Activated CD8-positive, alpha-beta T cell treated with anti-CD3 and anti-CD28 coated beads for 36 hours (primary cell): ENCODE measurements at places on chromosomes 11 and 22. TPM values are rescaled to one million over a fixed set of nuclear protein-coding genes. Genes with fewer than 3 reads are reported as not detected.

The STK33 gene
- total RNA-seq, result 3.6 TPM

The NPAT gene
- total RNA-seq, result 37.1 TPM

The GPR83 gene
- 0.07 TPM for total RNA-seq

The THRSP gene
- not detected for total RNA-seq

The VSIG2 gene
- total RNA-seq, result not detected

The OR9G4 gene
- not detected for total RNA-seq

The CHRM1 gene
- not detected for total RNA-seq

The FOXR1 gene
- total RNA-seq, result not detected

The CSNK2A3 gene
- total RNA-seq, result 4.2 TPM

The MGAT3 gene
- total RNA-seq, result 1.9 TPM

The LDLRAD3 gene
- total RNA-seq, result 0.59 TPM

The ASPHD2 gene
- total RNA-seq, result 14.0 TPM

The ZP1 gene
- total RNA-seq, result not detected

The TMEM45B gene
- 0.47 TPM for total RNA-seq

The RBMXL2 gene
- not detected for total RNA-seq

The FGF3 gene
- total RNA-seq, result not detected

The XPNPEP3 gene
- 25.5 TPM for total RNA-seq

The DDIAS gene
- total RNA-seq, result 22.3 TPM

The CELSR1 gene
- 0.25 TPM for total RNA-seq

The STARD10 gene
- total RNA-seq, result 8.6 TPM

The MAPK8IP1 gene
- 1.4 TPM for total RNA-seq

The RHBDD3 gene
- 24.5 TPM for total RNA-seq

The BRSK2 gene
- 2.0 TPM for total RNA-seq

The NCR3LG1 gene
- total RNA-seq, result 3.4 TPM

The OR8B8 gene
- total RNA-seq, result not detected

The RAG1 gene
- total RNA-seq, result 0.36 TPM

The TKFC gene
- 79.1 TPM for total RNA-seq

The C22orf42 gene
- not detected for total RNA-seq

The OR56A1 gene
- total RNA-seq, result not detected

The LDHA gene
- total RNA-seq, result 2,418 TPM

The PLET1 gene
- total RNA-seq, result not detected

The ABCC8 gene
- not detected for total RNA-seq

The SLC22A6 gene
- total RNA-seq, result not detected

The CASP5 gene
- not detected for total RNA-seq

The ARHGAP42 gene
- total RNA-seq, result 0.20 TPM

The OR4C6 gene
- not detected for total RNA-seq

The TTC9C gene
- 37.9 TPM for total RNA-seq

The MFRP gene
- total RNA-seq, result not detected

The KLHDC7B gene
- total RNA-seq, result 6.8 TPM

The HORMAD2 gene
- total RNA-seq, result not detected

The FAM118B gene
- 8.9 TPM for total RNA-seq

The TBX10 gene
- not detected for total RNA-seq
